ENCODE measurements at places on chromosomes 11 and 22. TPM values are rescaled to one million over a fixed set of nuclear protein-coding genes. Genes with fewer than 3 reads are reported as not detected.

- DNase-seq = no peak
Observed at GRCh38 chr11:78338138-78338537, 79.5 kb downstream of the GAB2 start.

The EIF3D gene
- 528 TPM for total RNA-seq

DNA sequence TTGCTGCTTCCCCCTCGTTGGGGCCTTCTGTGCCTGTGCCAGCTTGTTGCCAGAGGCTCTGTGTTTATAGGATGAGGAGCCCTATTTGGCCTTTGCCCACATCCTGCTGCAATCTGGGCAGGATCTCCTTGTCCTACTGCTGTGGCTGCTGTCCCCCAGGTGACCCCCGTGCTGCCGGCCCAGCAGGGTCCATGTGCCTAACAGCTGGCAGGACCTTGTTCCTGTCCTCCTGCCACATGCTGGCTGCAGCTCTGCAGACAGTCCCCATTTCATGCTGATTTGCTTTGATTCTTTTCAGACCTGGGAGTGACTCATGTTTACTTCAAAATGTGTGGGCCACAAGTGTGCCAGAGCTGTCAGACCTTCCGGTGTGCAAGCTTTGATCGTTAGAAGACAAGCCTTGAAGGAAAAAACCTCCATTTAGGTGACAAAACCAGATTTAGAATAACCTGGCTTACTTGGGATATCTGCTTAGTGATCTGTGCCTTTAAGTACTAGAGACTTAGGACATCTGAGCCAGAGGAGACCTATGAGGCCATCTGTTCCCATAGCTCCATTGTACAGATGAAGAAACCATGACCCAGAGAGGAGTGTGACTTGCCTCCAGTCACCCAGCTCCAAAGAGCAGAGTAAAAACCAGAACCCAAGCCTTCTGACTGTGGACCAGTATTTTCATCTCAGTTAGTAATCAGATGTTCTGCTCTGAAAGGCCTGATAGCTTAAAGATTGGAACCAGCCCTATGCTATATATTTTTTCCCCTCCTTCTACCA lies 11.1 kb downstream of the NAV2 start:
- peak; percentile 82 for DNase-seq

- DNase-seq = peak; percentile 61
Observed at GRCh38 chr11:35845860-35846259, 98.0 kb upstream of the LDLRAD3 start.

Measured in LHCN-M2 (cell line).